ENCODE measurements at places on chromosomes 12 and 14.

GRCh38 chr12:64706857-64707256, 52.3 kb downstream of the GNS start:
- DNase-seq: no peak

DNA sequence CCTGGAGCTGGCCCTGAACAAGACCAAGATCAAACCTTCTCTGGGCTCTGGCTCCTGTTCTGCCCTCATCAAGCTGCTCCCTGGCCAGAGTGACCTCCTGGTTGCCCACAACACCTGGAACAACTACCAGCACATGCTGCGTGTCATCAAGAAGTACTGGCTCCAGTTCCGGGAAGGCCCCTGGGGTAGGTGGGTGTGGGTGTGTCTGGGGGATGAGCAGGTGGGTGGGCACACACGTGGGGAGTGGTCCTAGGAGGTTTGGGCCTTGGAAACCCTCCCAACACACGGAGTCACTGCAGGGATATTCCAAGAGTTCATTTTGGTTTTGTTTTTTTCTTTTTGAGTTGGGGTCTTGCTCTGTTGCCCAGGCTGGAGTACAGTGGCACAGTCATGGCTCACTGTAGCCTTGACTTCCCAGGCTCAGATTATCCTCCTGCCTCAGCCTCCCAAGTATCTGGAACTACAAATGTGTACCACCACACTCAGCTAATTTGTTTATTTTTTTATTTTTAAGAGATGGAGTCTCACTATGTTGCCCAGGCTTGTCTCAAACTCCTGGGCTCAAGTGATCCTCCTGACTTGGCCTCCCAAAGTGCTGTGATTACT, 16.5 kb downstream of the PLBD2 start:
- DNase-seq: no peak

- peak; percentile 56 for DNase-seq
Observed at GRCh38 chr12:122499991-122500684, 594 bp downstream of the ZCCHC8 start.

- DNase-seq: no peak
Observed at GRCh38 chr12:11408096-11408495, 12.7 kb upstream of the PRB2 start.

GRCh38 chr14:75995372-75996041, 9.9 kb downstream of the IFT43 start:
- no peak for DNase-seq

- no peak for DNase-seq
Observed at GRCh38 chr12:120735181-120735580, 9.6 kb downstream of the ACADS start.

GRCh38 chr14:59140106-59140843, 48.2 kb upstream of the DAAM1 start:
- no peak for DNase-seq
